ENCODE measurements at places on chromosomes 6 and 20.

DNA sequence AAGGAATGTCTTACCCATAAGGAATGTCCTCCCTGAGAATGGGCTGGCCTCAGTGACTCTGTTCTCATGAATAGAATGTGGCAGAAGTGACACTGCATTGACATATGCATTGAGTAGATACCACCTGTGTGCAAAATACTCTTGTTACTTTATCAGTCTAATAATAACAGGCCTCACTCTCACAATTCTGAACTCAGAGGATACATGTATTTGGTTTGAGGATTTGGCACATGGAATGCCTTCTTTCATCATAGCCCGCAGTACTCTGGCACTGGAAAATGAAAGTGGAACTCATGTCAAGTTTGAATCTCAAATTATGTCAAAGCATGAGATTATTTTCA lies 52.9 kb upstream of the PLCB4 start:
- no peak for DNase-seq

GRCh38 chr6:13695252-13695651 lies 16.4 kb downstream of the RANBP9 start:
- no peak for DNase-seq

- peak; percentile 56 for DNase-seq
Measured at GRCh38 chr6:148747471-148748165, 788 bp downstream of the UST start.

DNA sequence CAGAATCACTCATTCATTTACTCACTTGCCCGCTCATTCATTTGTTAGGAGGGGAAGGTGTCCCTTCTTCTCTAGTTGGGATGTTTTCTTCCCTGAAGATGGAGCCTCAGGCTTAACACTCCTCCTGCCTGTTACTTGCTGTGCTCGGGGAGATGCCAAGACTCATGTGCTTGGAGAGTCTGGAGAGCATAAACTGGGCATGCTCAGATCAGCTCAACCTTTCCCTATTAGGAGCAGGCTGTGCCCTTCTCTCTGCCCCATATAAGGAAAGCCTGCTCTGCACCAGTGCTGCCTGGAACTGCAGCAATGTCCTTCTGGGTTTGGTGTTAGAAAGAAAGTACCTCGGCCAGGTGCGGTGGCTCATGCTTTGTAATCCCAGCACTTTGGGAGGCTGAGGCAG lies 18.0 kb upstream of the UBE2V1 start:
- no peak for DNase-seq

DNA sequence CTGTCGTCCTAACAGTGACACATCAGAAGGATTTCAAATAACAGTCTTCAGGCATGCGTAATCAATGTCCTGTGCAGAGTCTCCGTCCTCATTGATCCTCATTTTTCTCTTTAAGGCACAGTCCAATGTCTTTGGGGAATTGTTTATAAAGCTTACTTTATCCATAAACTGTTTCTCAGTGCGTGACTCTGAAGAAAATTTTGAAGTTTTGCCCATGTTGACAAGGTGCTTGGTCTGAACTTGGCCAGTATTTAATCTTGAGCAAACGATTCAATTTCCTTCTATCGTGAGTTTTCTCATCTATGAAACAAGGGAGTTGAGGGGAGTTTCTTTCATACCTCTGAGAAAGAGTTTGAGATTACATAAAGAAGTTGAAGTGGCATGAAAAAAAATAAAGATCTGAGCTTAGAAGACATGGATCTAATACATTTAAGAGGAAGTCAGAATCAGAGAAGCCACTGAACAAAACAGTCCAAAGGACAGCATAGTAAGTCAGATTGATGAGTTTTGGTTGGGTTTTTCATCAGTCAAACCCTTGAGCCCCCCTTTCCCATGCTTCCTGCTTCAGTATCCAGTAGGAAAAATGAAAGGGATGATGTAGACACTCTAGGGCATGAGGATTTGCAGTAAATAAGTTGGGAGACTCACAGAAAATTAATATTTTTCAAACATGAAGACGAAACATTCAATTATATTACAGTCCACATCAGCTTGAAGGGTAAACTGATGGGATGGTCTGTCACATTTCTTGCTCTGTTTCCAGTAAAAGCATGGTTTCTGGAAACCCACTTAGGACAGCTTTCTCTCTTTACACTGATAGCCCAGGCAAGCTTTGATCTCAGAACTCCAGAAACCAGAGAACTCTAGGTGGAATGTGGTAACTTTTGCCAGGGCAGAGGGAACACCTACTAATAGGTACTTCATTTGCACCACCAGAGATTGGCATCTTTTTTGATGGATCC lies 8.1 kb downstream of the EDN1 start:
- DNase-seq, result no peak

DNA sequence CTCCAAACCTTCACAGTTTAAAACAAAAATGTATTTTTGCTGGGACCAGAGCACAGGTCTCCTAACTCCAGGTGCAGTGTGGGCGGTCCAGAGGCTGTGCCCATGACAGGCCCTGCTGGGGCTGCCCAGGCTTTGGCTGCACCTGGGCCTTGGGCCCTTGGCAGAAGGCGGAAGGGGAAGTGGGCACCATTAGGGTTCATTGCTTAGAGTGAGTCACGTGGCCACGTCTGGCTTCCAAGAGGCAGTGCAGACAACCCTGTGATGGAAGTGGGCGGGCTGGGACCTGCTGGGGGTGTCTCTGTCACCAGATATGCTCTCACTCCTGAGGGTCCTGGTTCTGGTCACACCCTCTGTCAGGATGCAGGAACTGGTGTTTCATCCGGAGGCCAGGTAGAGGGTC lies 302.2 kb downstream of the QKI start:
- no peak for DNase-seq

- no peak for DNase-seq
Measured at GRCh38 chr20:1402149-1402548, 9.3 kb upstream of the FKBP1A start.

GRCh38 chr6:41704656-41705310 lies 30.6 kb downstream of the TFEB start:
- no peak for DNase-seq

DNA sequence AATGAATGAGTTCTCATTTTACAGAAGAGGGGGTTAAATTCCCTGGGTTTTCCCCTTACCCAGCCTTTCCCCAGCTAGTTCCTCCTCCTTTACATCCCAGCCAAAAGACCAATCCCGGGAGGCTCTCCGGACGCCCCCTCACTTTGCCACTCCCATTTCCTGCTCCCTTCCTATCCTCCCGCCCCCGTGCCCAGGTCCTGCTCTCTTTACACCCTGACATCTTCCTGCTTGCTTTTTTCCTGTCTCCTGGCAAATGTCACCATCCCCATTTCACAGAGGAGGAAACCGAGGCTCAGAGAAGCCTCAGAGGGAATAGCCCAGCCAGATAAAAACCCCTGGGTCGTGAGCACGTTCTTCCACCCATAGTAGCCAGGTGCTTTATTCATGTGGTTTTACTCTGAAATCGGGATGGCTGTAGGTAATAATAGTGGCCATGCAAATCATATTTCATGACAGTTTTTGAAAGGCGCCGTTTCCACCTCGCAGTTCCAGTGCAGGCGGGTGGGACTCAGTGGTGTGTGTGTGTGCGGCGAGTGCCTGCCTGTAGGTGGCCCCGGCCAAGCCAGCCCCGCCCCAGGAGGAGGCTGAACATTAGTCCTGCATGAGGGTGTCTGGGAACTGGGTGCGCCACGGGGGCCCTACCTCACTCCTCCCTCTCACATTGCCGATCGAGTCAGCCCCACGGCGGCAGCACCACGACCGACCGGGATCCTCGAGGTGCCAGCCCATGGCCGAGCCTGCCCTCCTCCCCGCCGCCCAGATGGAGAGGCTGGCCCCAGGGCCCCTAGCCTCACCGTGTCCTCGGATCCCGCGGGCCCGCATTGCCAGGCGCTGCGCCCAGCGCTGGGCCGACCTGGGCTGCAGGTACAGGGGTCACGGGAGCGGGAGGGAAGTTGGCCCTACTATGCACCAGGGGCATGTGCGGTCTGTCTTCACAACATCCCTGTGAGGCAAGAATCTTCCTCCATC lies at the start of gene ARHGAP40:
Gene ARHGAP40 (plus strand): TSS at position 594 of the 969 bp plus-strand sequence.
- peak; percentile 61 for DNase-seq

- no peak for DNase-seq
Measured at GRCh38 chr6:132728616-132729015, 14.8 kb upstream of the VNN1 start.

DNA sequence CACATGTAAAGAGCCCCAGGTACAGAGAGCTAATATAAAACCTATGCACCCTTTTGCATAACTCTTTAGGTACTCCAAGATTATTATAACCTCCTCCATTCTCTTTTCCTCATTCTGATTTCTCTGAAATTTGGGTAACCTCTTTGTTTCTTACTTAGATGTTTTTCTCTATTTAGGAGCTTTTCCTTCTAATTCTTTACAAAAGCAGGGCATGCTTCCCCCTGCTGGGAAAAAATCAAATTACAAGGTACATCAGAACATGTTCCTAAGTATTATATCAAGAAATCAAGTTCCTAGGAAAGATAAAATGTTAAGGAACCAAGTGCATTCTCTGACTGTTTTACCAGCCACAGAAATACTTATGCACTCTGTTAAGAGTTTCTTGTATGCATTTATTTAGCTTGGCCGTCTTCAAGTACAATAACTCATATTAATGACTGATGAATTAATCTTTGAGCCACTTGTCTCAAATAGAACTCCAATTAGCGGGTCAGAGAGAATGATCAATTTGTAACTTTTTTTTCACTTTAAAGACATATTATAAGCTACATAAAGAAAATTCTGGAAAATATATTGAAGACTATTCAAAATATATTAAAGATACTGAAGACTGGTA lies 2.1 kb downstream of the KHDRBS2 start:
- peak; percentile 58 for DNase-seq

DNA sequence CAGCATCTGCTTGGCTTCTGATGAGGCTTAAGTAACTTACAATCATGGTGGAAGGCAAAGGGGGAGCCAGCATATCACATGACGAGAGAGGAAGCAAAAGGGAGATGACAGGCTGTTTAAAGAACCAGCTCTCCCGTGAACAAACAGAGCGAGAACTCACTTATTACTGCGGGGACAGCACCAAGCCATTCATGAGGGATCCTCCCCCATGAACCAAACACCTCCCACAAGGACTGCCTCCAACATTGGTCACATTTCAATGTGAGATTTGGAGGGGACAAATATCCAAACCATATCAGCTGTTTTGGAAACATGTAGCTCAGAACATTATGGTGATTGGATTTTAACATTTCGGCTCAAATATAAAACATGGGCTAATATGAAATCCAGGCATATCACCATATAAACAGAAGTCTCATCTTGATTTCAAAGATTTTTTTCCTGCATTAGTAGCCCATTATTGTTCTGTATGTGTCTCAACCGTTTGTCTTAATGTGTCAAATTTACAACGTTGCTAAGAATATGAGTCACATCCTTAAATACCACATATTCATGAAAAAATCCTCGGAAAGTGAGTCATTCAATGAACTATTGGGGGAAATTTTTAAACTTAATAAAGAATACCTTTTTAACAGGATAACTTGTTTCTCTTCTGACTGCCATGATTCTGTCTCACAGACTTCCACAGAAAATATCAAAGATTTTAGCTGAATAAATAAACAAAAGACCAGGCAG lies 894.3 kb downstream of the TFAP2A start:
- DNase-seq, result no peak

DNA sequence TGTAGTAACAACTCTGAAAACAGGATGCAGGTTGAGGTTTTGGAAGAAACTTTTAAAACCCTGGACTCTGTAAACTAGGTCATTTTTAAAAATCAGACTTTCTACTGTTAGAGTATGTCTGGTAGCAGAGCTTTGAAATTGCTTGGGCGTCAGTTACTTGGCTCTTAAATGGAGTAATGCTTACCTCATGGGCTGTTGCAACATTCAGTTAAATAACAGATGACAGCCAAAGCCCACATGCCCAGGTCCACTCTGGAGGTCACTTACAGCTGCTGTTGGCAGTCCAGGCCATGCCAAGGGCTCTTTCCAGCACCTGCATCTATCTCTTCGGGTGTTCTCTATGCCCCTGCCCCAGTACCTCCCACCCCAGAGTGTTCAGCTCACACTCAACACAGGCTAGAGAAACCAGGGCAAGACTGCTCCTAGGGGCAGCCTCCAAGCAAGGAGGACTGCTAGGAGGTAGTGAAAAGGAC lies 96.4 kb downstream of the BANF2 start:
- no peak for DNase-seq

DNA sequence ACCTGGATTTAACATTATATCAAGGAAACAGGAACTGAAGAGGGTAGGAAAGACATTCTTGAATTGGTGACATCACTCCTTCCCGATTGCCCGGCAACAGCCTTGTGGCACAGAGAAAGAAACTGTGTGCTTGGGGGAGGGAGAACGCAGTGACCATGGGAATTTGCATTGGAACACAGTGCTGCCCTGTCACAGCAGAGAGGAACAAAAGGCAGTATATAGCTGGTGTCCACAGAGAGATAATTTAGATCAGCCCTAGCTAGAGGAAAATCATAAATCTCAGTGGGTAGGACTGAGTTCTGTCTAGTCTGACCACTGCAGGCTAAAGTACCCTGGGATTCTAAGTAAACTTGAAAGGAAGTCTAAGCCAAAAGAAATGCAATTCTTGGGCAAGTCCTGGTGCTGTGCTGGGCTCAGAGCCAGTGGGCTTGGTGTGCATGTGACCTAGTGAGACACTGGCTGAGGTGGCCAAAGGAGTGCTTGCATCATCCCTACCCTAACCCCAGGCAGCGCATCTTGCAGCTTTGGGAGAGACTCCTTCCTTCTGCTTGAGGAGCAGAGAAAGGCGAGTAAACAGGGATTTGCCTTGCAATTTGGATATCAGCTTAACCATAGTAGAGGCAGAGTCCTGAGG lies 697.6 kb downstream of the HACE1 start:
- DNase-seq, result peak; percentile 22

- DNase-seq, result no peak
Measured at GRCh38 chr6:41519745-41520699, 26.2 kb upstream of the FOXP4 start.

GRCh38 chr20:49938173-49939163 lies 2.3 kb downstream of the RNF114 start:
- no peak for DNase-seq

DNA sequence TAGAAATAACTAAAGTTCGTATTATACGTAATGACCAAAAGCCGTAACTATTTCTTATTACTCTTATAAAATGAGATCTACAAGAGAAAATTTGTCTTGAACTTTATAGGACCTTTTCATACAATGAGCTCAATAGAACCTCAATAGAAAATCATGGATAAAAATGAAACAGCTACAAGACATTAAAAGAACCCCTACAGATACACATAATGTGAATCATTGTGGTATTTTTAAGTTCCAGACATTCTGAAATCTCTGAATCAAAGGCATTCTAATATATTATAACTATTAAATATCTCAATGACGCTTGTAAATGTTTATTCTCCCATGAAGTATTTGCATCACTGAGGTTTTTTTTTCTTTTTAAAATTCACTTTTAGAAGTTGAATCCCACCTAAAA lies 22.2 kb upstream of the POU3F2 start:
- DNase-seq, result no peak

GRCh38 chr20:58864346-58864745 lies 11.8 kb downstream of the GNAS start:
- no peak for DNase-seq
